ENCODE measurements at places on chromosomes 13 and 19.

GRCh38 chr19:14022469-14022868 lies 5.5 kb upstream of the RLN3 start:
- DNase-seq, result no peak

DNA sequence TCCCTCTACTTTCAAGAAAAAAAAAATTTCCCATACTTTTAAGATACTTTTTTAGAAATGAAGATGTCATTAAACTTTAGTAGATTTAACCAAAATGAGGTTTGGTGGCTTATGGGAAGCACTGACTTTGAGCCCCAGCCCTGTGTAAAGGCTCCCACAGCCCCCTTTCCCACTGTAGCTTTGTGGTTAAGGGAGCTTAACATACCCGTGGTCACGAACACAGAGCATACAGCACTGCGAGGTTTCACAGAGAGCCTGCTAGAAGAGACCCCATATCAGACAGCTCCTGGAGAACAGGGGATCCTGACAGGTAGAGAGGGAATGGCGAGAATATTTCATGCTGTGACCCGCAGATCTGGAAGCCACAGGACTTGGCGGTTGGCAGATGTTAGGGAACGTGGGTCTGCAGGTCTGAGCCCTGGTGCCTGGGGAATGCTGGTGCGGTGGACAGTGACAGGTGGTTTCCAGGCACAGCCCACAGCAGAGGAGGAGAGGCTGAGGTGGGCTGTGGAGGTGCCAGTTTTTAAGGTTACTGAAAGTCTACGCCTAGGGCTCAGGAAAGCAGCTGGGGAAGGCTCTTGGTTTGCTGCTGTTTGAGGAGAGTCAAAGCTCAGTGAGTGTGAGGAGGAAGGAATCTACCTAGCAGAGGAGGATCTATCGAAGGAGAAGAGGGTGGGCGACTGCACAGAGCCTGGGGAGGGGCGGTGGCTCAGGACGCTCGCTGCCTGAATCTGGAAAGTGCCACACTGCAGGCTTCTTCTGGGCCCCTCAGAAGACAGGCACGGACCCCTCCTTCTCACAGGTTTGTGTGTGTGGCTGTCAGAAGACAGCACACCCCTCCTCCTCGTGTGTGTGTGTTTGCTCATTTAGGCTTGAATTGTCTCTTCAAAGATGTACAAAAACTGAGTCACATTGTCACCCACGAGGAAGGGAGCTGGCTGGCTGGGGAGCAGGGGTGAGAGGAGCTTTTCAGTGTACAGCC lies 49.9 kb downstream of the SLC7A9 start:
- no peak for DNase-seq

GRCh38 chr19:53432088-53432661 lies 391 bp downstream of the ZNF761 start:
- DNase-seq, result no peak

DNA sequence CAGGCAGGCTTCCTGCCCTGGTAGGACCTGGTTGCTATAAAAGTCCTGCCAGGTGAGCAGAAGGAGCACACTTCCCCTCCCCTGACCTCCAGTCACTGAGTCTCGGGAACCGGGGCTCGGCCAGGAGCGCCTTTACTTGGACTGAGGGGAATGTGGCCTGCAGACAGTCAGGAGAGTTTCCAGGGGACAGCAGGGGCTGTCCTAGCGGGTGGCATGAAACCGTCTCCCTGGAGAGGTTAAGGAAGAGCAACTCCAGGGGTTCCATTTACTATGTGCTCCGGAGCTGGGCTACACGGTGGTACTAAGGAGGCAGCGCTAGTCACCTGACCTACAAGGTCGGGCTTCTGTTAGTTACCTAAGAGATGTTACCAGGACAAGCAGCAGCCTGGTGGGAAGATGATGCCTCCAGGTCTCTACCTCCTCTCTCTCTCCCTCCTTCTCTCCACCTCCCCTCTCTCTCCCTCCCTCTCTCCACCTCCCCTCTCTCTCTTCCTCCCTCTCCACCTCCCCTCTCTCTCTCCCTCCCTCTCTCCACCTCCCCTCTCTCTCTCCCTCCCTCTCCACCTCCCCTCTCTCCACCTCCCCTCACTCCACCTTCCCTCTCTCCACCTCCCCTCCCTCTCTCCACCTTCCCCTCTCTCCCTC lies 4.1 kb upstream of the CNOT3 start:
- no peak for DNase-seq

GRCh38 chr19:15427350-15427700 lies 8.5 kb upstream of the AKAP8L start:
- DNase-seq, result no peak

GRCh38 chr13:93843082-93843481 lies 616.5 kb downstream of the GPC6 start:
- DNase-seq, result no peak

Data from stimulated activated CD8-positive, alpha-beta memory T cell treated with anti-CD3 and anti-CD28 coated beads, Interleukin-4, amount 100 ng/mL, for 4 hours (primary cell).